ENCODE measurements at places on chromosomes 12 and 14. TPM values are rescaled to one million over a fixed set of nuclear protein-coding genes. Genes with fewer than 3 reads are reported as not detected.

Gene JAG2
- total RNA-seq, result 11.9 TPM

Gene SDSL
- total RNA-seq, result 14.7 TPM

Gene NKX2-1
- not detected for total RNA-seq

GRCh38 chr14:101440496-101440895, 120.8 kb upstream of the DIO3 start:
- no peak for DNase-seq

DNA sequence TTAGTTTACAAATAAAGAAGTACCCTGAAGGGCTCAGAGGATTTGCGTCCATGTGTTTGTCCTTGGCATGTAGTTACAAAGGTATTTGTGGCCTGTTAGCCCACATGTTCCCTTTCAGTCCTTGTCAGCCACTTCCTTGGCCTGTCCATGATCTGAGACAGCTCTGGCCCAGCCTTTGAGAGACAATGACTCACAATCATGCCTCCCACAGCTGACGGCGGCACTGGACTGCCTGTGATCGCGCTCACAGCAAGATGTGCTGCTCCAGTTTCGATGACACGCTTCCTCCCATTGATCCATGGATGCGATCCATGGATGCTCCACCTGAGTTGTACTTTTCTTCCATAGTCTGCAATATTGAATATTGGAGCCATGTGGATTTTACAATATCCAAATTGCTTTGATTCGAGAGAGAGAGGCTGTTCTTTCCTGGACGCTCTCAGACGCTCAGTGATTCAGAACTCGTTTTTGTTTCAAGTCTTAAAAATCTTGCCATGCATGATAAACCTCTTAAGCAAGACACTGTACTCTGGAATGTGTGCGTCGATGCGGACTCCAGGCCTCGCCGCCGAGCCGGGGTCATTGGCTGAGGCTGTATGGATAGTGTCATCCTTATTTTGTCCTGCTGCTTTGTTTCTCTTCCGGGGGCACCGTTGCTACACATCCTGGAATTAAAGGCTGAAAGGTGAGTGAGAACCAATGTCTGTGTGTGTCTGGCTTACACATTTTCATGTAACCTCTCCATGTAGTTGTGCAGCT, 220.1 kb downstream of the GLT1D1 start:
- no peak for DNase-seq

GRCh38 chr12:113151655-113152054, 2.1 kb downstream of the CFAP73 start:
- no peak for DNase-seq

DNA sequence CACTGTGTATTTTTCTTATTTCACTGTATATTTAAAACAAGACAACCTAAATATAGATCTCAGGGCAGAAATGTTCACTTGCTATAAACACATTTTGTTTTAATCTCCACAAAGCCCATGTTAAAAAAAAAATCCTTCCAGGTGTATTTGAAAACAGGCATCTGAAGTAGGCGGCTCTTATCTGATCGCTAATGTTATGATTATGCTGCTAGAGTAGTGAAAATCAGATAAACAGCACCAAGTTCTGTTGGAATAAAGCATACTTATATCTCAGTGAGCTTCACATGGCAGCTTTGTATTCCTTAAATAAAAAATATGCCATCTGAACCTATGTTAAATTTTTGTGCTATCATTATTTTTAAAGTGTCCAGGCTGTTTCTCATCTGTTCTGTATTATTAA, 47.6 kb upstream of the PZP start:
- DNase-seq, result no peak

DNA sequence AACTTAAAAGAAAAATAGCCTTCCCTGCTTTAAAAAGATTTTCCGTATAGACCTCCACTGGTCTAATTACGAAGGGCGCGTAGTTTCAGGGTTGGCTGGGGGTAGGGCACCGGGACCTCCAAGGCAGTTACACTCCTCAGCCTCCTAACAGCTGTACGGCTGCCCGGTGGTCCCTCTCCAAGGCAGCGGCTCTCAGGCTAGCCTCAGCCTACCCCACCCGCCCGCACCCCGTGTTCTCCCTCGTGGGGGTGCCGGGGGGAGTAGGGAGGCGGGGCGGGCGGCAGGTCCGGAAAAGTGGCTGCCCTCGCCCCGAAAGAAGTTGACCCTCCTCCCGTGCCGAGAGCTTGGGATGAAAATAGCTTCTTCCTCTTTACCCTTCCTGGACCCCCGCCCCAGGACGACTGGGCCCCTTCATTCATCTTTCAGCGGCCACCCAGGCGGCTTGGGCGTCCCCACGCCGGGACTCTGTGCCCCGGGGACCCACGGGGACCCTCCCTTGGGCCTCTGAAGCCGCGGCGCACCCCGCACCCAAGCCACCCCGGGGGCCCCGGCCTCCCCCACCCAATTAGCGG, 991 bp upstream of the RCOR1 start:
- DNase-seq, result peak; percentile 55

DNA sequence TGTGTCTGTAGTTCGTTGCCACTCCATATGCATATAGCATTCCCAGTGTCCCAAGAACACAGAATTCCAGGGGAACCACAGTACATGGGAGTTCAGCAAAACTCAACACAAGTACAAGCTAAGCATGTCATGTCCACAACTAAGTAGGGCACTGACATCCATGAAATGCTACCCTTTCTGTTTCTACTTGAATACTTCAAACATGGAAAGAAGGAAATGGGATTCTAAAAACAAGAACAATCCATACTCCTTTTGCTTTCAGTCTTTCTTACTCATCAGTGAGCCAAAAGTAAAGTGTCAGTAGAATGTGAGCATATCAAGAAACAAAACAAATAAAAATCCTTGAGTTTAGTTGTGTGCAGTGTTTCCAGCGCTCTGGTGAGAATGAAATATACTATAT, 36.0 kb upstream of the COCH start:
- no peak for DNase-seq

- DNase-seq, result no peak
These were observed 347.3 kb downstream of the GLT1D1 start for GRCh38 chr12:129200576-129200975.

GRCh38 chr12:112266473-112266872, 115.8 kb downstream of the HECTD4 start:
- no peak for DNase-seq

DNA sequence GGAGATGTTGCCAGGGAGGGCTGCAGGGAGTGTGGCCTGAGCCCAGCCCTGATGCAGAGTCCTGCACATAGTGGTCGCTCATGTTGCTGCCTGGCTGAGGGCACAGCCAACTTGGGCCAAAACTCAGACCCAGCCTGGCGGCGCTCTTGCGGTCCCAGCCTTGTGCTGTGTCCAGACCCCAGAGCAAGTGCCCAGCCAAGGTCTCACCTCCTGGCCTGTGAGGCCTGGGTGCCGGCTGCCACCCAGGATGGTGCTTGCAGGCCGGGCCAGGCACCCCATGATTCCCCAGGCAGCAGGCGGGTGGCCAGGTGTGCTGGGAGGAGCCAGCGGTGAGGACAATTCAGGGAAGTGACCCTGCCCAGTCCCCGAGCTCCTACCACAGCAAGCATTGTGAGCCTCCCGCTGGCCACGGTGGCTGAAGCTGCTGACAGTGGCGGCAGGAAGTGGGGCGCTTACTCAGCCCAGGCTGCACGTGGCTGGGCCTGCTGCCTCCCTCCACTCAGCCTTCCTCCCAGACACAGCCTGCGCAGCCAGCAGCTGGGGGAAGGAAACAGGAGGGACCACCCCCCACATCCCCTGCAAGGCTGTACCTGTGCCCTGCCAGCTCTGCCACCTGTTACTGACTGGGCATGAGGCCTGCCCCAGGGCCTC, 17.7 kb upstream of the PGF start:
- peak; percentile 53 for DNase-seq

- DNase-seq, result no peak
These were observed 165.7 kb upstream of the RBM19 start for GRCh38 chr12:114131824-114132223.

DNA sequence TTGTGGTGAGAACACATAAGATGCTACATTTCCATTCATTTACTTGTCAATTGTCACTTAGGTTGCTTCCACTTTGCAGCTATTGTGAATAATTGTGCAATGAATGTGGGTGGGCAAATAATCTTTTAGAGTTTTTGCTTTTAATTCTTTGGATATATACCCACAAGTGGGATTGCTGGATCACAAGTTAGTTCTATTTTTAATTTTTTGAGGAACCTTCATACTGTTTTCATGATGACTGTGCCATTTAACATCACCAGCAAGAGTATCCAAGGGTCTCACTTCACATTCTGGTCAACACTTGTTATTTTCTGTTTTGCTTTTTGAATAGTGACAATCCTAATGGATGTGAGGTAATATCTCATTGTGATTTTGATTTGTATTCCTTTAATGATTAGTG, 10.5 kb downstream of the CLEC6A start:
- no peak for DNase-seq

DNA sequence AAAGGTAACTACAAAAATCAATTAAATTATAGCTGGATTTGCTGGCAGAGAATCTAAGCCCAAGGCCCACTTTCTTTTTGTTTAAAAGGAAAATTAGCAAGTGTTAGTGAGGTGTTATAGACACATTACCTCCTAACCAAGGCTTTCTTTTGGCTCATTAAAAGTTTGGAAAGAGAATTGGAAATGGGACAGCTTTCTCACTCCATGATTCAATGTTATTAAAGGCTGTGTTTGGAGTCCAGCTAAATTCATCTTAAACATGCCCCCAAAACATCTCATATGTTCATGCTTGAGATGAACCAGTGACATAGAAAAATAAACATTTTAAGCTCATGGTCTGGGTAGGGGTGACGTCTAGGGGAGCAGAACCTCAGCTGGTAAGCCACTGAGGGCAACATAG, 13.4 kb upstream of the PGF start:
- no peak for DNase-seq

GRCh38 chr12:122951979-122952892, 14.0 kb downstream of the ABCB9 start:
- peak; percentile 81 for DNase-seq

DNA sequence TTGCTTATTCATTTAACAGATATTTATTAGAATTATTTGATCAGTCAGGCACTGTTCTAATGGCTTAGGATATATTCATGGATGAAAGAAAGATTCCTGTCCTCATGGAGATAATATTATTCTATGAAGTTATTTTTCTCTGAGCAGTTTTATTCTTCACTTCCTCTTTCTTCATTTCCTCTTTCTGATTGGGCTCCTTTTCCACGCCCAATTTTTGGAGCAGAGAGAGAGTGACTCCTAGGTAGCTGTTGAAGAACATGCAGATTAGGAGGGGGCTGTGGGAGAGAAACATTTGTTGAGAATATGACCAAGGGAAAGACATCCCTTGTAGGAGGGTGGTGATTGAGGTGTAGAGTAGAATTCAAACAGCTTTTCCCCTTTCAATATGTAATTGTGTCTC, 6.0 kb upstream of the YARS2 start:
- no peak for DNase-seq

- no peak for DNase-seq
These were observed 90.0 kb downstream of the C12orf50 start for GRCh38 chr12:87939182-87939581.

GRCh38 chr12:56988207-56988739, 18.1 kb downstream of the ZBTB39 start:
- no peak for DNase-seq

- DNase-seq, result no peak
These were observed 106.9 kb upstream of the PPFIA2 start for GRCh38 chr12:81866081-81866480.
